Body of pancreas (tissue), 4 donors: ENCODE measurements at places on chromosomes 2 and 18.

GRCh38 chr2:62119311-62119974 lies 76.5 kb upstream of the B3GNT2 start:
- no peak for DNase-seq

DNA sequence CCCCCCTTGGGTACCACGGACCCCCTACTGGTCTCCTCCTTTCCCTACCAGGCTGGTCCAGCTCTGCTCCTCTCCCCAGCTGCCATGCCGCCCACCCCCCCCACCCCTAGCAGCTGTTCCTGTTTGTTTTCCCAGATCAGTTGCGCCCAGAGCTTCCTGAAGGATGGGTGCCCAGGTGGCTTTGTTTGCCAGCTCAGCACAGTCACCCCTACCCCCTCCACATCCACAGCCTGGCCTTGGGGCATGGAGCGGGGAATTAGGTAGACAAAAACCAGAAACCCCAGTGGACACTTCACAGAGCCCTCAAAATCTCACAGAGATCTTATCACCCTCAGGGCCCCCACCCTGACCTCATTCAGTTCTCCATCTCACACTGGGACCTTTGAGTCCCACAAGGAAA lies 3.7 kb upstream of the CRYBA2 start:
- peak; percentile 82 for DNase-seq

- DNase-seq = no peak
Observed at GRCh38 chr2:47641366-47641765, 141.6 kb upstream of the MSH6 start.

DNA sequence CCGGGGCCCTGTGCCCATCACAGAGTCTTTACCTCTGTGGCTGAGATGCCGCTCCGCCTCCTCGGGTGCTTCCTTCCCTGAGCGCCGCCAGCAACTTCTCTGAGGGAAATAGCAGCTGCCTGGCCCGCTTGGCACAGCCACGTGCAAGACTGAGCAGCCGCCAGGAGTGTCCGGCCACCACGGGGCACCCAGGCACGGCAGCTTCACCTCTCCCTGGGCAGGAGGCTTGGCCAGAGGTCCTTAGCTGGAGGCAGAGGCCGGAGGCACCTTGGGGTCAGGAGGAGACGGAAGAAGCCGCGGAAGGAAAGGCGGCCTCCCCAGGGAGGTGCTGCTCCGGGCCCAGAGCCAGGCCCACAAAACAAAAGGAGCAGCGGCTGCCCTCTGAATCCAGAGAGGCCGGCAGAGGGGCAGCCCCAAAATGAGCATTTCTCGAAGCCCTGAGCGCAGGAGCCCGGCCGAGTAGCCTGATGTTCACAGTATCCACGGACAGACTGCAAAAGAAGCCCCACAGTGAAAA lies 6.0 kb upstream of the LIMS2 start:
- no peak for DNase-seq

- DNase-seq = no peak
Observed at GRCh38 chr2:44822174-44822573, 119.3 kb upstream of the SIX3 start.

- no peak for DNase-seq
Observed at GRCh38 chr2:3738454-3738853, 35.1 kb downstream of the DCDC2C start.

DNA sequence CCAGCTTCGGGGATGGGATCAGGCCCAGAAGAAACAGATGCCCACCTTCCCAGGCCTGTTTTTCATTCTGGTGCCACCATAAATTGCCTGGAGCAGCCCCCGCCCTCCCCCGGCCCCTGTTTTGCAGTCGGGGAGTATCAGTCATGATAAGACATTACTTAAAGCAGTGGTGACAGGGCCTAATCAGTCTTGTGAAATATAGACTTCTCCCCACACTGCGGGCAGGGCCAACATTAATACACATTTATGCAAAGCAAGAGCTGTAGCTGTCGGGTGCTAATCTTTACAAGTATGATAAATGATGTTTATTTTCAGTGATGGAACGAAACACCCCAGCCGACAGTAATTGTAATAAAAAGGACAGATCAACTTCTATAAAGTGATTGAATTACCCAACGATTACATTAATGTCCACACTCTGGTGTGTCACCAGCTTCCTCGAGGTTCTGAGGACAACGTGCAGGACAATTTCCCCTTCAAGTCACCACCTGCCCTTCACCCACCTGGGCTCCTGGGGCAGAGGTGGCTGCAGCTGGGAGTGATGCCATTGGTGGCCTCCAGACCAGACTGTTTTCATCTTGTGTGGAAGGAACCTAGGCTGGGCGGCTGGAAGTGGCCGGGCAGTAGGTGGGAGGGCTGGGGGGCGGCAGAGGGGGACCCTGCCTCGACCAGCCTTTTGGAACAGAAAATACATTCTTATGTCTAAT lies 226.0 kb downstream of the TFCP2L1 start:
- DNase-seq = no peak

DNA sequence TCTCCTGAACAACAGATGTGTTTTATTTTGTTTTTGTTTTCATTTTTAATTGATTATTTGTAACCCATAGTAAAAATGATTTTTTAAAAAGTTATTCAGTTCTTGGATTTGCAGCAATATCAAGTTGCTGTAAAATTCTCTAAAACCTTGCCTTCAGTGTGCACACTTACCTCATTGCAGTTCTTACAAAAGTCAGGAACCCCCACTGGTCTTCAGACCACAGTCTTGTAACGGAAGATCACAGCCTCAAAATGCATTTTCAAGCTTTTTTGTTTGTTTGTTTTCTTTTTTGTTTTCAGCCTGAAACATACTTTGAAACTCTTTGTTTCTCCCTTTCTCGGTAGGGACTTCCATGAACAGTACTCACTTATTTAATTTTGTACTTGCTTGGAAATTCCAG lies 1012.8 kb upstream of the GYPC start:
- DNase-seq = no peak

DNA sequence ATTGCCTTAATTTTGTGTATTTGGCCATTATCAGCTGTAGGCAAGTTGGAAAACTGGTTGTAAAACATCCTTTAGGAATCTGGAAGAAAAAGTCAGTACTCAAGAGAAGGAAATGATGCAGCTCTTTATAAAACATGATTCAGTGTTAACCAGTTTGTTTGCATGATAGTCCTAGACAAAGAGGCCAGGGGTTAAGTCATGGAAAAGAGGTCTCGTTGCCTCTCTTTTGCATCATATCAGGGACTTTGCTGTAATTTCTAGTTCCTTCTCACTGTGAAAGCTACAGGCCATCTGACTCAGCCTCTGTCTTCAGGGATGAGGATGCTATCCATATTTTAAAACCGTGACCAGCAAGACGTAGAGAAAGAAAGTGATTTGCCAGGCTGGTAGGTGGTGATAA lies 38.0 kb downstream of the NPAS2 start:
- DNase-seq = no peak

DNA sequence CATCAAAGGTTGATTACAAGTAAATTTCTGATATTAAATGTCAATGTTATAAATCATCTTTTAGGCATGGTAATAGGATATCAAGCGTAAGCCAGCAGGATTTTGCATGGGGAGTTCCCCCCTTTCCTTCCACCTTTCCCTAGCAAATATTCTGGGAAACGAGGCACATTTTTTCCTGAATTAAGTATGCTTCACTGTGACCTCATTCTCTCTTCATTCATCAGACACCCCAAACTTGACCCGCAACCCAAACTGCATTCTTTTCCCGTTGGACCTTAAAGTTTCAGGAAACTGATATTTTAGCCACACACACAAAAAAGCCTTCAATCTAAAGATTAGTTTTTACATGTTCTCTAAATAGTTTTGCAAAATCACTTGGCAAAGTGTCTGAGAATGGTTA lies 214.5 kb upstream of the CTAGE1 start:
- DNase-seq = no peak

DNA sequence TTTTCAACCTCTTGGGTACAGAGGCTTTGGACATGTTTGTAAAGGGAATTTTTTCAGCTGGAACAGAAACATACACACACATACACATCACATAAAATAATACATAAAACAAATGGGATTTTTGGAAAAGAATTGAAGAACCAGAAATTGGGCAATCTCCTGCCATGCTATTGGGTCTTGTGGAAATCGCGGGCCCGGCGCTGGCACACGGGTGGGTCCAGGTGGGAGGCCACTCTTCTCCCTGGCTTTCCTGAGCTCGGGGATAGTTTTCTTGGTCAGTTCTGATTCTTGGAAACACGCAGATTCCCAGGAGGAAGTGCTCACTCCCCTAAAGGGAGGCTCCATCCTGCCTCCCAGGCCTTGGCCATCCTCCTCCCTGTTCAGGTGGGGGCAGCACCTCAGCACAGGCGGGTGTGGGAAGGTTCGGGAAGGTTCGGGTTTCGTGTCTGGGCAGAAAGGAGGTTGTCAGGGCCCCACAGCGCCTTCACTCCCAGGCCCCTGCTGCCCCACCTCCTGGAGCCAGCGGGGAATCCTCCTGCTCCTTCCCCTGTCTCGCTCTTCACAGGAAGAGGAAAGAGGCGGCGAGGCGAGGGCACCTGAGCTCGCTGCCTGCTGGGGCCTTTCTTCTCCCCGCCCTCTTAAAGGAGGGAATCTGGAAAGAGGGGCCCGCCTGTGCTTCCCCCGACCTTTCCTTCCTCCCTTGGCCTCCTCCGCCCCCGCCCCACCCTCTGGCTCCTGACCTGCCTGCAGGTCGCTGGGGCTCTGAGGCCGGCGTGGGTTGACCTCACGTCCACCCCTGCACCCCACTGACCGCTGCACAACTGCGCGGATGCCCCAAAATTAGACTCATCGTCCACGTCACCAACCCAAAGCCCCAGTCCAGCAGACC lies 97.8 kb upstream of the PXDN start:
- DNase-seq = no peak

DNA sequence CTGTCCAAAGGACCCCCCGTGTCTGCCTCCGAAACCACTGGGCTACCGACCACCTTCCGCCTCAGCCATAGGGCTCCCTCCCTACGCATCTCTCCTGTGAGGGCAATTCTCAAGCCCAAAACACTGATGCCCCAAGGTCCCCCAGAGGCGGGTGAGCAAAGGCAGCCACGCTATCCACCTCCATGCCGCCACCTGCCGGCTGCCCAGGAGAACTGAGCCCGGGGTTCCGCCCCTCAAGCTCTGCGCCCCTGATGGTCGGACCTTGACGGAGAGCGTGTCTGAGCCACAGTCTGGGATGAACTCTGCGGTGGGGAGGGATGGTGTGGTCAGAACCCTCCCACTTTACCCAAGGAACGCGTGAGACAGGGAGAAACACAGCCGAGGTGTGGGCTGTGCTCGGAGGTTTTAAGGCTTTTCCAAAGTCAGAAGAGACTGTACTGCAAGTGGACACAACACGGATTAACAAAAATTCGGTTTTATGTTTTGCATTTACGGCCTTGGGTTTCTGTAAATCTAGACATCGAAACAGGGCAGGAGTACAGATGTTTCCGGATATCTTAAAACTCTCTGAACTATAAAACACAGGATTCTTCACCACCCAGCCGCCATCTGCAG lies 114.1 kb downstream of the ZNF516 start:
- no peak for DNase-seq

DNA sequence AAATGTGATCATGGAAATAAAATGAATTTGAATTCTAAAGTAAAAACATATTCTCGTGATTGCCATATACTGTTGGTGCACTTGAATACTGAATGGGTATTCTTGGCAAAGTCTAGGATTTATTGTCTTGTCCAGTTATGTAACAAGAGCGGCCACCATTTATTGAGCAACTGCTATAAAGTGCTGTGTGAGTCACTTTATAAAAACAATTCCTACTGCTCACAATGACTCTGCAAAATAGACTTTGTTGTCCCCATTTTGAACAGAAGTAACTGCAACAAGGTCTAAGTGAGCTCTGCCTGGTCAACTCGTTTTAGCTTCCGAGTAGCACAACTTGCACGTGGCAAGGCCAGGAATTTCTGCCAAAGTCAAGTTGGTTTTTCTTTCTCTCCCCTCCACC lies 995.6 kb upstream of the FANCL start:
- no peak for DNase-seq

DNA sequence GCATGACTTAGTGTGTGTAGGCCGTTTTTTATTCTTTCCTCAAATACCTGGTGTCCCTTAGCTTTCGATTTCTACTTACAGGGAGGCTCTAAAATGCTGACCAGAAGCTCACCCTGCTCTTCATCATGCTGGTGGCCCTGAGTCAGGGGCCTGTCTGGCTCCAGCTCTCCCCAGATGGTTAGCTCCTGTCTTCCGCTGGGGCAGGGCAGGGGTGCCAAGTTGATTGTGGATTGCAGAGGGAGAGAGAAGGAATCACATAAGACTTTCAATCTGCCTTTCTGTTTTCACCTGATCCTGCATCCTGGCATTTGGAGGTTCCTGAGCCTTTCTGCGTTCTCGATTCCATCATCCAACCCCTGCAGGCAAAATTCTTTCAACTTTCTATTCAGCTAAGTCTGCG lies 4.2 kb downstream of the CIB4 start:
- DNase-seq = no peak

DNA sequence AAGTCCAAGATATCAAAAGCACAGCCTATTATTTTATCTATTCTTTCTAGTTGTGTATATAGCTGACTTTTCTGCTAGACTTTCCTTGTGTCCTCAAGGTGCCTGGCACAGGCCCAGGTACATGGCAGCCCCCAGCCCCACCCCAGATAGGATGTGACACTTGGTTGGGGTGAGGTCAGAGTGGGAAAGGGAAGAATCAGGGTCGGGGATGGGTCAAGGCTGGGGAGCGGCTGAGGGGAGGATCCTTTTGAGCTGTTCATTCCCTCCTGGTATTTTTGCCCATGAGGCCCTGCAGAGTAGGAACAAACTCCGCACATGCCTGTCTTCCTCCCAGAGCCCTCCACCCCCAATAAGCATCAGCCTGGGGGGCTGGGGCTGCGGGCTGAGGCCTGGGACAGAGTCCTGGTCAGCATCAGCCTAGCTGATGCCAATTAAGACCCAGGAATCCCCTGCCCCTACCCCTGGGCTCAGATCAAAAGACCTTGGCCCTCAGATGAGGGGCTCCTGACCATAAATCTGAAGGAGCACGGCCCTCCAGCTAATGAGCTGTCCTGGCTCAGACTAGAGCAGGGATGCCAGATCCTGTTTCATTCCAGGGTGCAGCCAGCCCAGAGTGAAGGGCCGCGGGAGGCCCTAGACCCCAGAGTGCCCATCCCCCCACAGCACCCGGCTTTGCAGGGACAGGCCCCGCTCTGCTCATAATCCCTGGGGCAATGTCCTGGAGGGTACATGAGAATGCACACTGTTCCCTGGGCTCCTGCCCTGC lies 85.3 kb downstream of the SDC1 start:
- DNase-seq = no peak

DNA sequence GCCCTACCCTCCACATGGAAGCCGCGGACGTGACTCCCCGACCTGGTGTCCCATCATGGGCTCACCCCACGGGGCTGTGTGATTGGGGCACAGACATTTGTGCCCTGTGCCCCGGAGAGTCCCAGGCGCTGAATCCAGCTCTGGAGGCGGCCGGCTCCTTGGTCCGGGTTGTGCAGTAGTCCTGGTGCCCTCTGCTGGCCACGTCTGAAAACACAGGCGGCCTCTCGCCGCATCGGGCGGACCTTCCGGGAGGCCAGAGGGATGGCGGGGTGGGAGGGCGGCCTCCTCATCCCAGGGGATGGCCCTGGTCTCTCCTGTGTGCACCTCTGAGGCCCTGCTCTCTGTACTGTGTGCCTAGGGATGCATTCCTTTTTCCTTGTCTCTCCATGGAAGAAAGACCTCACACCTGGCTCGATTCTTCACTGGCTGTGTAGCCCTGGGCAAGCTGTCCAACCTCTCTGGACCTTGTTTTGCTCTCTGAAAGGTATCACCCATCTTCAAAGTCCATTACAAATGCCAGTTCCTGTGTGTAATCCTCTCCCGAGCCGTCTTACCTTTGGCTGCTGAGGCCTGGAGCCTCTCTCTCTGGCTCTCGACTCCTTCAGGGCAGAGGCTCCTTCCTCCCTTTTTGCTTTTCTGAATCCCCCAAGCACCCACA lies 27.6 kb downstream of the CELF4 start:
- DNase-seq = peak; percentile 83
